Stimulated activated CD4-positive, alpha-beta T cell treated with anti-CD3 and anti-CD28 coated beads, Interleukin-15, amount 100 ng/mL, for 24 hours (primary cell): ENCODE measurements at places on chromosomes 7 and 10.
A peak's percentile ranks its signal among the peaks of the same experiment; 100 is the strongest.

- no peak for DNase-seq
Measured at GRCh38 chr7:135717693-135718092, 10.3 kb downstream of the SLC13A4 start.

DNA sequence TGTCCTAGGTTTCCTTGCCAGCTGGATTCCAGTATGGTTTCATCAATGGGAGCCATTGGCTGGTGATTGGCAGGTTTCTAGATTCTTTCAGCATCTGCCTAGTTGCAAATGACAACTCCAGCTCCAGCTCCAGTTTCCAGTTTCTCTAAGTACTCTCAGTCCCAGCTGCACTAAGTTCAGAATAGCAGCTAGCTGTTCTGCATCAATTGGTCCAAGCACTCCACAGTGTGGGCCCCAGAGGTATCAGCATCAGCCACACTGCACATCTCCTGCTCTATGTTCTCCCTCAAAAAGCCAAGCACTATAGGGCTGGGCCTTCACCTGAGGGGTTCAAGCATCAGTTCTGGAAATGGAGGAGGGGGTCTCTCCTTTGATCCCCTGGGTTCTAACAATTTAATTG is 143.4 kb downstream of the VPS50 start:
- no peak for DNase-seq

- no peak for DNase-seq
Measured at GRCh38 chr10:13338390-13339110, 9.5 kb downstream of the SEPHS1 start.

- DNase-seq: peak; percentile 22
Measured at GRCh38 chr10:28432210-28432676, 100.7 kb upstream of the WAC start.

DNA sequence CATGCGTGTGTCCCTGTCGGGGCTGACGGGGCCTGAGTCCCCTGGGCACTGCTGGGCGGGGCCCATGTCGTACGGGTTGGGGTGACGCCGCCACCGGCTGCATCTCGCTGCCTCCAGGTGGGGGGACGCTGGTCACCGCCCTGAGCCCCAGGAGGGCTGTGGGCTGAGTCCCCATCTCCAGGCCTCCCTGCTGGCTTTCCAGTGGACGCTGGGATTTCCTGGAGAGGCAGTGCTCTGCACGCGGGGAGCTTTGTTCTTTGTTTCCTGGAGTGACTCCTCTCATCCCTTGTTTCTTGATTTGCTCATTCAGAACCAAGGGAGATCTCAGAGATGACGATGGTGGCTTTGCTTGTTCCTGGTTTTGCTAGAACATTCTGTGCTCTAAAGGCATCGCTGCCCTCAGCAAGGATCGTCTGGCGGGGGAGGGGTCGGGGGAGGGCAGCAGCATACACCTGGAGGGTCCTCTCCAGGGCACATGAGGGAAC is 21.0 kb downstream of the PWWP2B start:
- no peak for DNase-seq

- no peak for DNase-seq
Measured at GRCh38 chr7:129845178-129845971, 107.4 kb downstream of the UBE2H start.

DNA sequence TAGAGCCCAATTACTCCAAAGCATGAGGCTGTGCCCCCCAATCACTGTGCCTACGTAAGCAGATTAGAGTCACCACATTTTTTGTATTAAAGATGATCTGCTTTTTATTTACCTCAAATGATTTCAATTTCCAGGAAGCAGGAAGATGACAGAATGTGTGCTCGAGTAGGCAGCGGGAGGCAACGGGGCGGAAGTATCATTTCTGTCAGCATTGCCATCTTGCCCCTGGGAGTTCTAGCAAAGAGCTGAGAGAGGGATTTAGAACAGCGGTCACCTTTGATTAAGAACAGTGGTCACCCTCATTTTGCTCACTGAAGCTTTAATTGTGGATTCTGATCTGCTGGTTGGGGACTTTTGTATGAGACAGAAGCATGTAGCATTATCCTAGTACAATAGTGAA is 117.1 kb upstream of the FAM13C start:
- DNase-seq: no peak

GRCh38 chr7:79357101-79357500 is 96.4 kb downstream of the MAGI2 start:
- no peak for DNase-seq

DNA sequence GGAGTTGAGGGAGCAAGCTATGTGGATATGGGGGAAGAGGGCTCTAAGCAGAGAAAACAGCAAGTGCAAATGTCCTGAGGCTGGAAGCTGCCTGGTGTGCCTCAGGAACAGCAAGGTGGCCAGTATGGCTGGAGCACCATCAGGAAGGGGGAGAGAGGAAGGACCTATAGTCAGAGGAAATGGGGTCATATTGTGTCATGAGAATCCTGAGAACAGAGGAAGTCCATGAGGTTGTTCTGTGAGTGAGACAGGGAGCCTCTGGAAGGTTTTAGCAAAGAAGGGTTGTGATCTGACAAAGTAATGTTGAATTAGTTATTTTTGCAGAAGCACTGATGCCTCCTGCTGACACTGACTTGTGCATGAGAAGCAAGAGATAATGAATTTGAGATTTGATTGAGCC is 204.3 kb downstream of the PTEN start:
- no peak for DNase-seq

DNA sequence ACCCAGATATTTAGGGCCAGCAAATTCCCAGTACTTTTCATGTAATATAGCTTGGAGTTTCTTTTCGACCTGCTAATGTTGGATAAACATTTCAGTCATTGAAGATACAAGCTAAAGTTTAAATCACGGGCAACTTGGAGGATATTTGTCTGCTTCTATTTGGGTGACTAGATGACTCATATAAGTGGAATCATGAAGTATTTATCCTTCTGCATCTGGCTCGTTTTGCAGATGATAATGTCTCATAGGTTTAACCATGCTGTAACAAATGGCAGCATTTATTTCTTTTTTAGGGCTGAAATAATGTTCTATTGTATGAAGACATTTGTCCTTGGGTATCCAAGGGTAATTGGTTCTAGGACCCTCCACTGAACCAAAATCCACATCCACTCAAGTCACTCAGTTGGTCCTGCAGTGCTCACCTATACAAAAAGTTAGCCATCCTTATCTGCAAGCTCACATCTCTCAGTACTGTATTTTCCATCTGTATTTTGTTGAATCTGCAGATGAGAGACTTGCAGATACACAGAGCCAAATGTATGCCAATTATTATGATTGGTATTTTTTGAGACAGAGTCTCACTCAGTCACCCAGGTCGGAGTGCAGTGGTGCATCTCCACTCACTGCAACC is 187.2 kb upstream of the CSTF2T start:
- no peak for DNase-seq

DNA sequence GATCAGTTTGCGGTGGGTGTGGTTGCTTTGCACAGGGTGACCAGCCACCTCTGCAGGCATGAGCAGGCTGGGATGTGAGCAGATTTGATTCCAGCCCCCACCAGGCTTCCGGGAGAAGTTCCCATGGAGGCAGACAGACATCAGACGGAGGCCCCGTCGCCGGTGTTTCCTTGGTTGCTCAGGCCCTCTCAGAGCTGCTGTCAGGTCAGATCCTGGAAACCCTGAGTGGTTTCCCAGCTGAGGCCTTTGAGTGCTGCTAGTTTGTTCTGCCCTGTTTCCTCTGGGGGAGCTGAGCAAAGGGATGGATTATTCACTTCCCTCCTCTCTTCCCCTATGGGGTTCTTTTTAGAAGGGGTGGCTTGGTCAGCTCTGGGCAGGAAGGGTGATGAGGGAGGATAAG is 62.2 kb downstream of the FAM241B start:
- no peak for DNase-seq

DNA sequence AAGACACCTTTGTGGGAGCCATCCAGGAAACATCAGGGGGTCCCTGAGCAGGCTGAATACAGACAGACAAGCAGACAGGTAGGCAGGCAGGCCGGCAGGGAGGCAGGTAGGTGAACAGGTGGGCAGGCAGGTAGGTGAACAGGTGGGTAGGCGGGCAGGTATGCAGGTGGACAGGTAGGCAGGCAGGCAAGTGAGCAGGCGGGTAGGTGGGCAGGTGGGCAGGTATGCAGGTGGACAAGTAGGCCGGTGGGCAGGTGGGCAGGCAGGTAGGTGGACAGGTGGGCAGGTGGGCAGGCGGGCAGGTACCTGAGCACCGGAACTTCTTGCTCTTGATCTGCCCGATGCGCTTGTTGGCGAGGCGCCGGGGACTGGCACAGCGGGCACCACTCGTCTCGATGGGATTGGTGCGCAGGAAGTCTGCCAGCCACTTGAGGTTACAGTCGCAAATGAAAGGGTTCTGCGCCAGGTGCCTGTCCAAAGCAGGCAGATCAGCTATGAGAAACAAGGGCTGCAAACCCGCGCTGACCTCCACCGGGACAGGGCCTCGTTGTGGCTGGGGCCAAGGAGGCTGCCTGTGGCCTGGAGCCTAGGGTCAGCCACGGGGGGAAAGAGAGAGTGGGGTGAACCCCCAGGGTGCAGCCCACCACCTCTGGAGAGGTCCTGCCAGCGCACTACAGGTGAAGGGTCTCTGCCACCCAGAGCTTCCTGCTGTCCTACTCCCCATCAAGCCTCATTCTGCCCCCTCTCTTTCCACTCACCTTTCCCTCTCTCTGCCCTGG is 136.9 kb downstream of the SLIT1 start:
- no peak for DNase-seq

DNA sequence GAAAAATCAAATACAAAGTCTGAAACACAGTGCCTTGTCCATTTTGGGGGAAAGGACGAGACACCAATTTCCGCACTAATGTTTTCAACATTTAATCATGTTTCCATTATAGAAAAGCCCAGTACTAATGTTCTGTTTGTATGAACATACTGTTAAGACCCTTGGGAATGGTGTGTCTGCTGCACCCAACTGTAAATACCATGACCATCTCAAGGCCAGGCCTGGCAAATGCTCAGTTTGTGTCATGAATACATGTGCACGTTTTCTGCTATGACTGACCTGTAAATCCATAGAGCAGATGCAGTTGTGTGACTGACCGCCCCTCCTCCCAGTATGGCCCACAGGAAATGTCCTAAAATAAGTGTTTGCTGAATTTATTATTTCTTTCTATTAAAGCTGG is 270.0 kb downstream of the TNS3 start:
- DNase-seq: no peak

- no peak for DNase-seq
Measured at GRCh38 chr10:43090188-43090587, 13.3 kb downstream of the RET start.

GRCh38 chr7:15854841-15855524 is 168.5 kb upstream of the MEOX2 start:
- DNase-seq: no peak

DNA sequence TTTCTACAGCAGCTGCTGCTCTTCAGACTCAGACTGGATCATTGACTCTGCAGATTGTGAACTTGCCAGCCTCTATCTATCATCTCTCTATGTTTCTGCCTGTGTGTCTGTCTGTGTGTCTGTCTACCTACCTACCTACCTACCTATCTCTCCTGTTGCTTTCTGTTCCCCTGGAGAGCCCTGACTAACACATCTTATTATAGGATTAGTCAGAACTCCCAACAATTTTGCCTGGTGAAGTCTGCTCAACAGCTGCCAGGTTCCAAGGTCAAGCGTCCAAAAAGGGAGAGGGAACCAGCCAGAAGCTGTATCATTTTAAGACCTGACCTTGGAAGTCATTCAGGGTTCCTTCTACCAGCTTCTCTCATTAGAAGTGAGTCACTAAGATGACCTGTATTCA is 579.0 kb upstream of the DPP6 start:
- no peak for DNase-seq

DNA sequence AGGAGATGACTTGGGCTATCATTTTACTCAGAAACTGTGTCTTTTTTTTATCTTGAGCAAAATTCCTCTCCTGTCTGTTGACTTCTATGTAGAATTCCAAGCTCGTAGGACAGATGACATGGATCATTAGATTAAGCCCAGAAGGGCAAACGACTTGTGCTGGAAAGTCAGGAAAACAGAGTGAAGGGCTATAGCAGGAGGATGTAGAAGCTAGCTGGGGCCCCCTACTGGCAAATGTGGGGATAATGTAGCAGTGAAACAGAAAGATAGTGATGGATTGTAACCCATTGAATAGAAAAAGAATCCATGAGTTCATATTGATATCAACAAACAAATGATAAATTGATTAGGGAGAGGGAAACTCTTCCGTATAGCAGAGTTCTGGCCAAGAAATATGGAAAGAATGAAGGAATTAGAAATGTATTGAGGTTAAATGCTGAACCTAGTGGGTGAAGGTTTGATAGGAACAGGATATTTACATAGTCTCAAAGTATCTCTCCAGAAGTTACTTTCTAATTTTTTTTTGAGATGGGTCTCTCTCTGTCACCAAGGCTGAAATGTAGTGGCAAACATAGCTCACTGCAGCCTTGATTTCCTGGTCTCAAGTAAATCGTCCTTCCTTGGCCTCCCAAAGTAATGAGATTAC is 103.6 kb downstream of the LYZL1 start:
- DNase-seq: peak; percentile 56

DNA sequence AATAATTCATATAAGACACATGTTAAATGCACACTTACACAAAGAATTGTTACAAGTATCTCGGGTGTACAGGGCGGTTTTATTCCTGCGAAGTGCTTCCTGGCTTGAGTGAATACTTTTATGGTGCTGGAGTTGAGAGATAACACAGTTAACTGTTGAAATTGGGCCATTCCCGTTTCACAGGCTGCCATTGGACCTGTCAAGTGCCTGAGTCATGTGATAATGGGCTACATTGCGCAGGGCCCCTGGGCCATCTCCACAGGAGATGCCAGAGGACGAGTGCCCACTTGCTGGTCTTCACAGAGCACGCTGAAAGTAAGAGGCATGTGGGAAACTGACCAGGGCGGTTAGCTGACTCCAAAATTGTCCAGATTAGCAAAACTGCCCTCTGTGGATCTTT is 4.8 kb downstream of the FBH1 start:
- DNase-seq: no peak

GRCh38 chr10:129219364-129219763 is 247.7 kb upstream of the MGMT start:
- no peak for DNase-seq

DNA sequence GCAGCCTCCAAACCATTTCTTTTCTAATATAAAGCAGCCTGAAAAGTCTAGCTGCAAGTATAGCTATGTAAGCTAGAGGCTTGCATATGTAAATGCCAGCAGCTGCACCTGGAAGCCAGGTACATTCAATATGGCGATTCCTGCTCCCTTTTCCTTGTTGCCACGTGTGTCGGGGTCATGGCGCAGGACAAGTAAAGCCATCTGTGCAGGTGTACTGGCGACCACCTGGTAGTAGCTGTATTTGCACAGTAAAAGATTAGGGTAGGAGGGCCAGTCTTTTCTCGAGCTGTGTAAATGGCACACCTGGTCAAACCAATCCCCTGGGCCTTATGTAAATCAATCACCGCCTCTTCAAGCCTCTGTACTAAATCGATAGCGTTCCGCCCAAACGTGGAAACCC is 484.5 kb downstream of the MAGI2 start:
- DNase-seq: no peak

DNA sequence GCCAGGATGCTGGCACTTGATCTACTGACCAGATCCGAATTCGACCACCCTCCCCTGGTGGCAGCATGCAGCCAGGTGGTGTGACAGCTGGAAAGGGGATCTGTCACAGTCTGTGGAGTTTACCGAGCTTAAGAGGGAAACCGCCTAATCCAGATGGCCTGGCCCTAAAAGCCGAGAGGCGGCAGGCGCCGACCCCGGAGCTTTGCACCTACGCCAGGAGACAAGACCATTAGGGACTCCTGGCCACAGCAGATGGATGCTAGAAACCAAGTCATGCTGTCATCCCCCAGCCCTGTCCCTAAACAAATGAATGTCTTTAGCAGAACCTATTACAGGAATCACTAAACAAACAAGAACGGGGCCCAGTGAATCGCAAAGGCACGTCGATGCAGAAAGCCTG is 27.7 kb downstream of the RCC1L start:
- no peak for DNase-seq
